GM04503 (cell line): ENCODE measurements at places on chromosomes 7 and 10.

- DNase-seq: no peak
These were observed 47.3 kb upstream of the PIP4K2A start for GRCh38 chr10:22761569-22762220.

DNA sequence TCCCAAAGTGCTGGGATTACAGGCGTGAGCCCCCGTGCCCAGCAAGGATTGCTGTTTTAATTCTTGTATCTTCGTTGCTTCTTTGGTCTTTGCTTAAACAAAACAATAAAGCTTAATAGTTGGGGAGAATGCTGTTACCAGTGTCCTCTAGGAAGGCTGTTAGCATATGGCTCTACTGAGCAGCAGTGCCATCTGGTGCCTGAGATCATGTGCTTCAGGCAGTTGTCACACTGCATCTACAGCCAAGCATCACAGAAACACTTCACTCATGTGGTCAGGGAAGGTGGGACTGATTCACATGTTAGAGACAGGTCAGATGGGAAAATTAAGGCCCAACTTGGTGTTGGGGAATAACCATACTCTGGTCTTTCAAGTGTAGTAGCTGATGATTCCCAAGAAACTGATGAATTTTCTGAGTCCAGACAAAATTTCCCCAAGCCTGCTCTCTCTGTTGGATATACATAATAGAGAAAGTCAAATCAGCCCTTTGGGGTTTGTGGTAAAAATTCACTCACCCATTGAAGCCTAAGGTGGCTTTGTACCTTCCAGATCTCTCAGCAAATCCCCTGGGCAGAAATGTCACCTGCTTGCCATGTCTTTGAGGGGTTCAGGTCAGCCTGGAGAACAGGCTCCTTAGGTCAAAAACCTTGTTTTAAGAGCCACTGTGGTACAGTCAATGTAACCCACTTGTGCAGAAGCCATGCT is 28.4 kb downstream of the UBE2D4 start:
- peak; percentile 34 for DNase-seq

DNA sequence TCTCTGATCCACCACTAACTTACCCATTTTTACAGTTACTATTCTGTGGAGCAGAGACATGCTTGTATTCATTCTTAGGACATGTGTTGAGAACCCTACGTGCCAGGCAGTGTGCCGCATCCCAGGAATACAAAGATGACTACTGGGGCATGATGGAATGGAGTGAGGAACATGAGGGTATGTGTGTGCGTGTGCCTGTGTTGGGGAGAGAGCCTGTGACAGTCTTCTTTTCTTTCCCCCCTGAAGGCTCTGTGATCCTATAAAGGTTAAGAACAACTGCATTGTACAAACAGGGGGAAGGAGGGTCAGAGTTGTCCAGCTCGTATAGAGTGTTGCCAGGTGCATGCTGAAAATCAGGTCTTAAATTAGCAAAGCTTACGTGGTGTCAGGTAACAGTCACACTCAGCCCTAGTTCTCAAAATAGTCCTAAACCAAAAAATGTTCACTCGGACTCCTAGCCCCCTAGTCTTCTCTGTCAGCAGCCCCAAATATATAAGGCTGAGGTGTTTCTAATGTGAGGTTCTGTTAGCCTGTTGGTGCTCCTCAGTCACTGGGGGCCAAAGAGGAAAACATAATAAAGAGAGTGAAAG is 161.9 kb downstream of the CELF2 start:
- no peak for DNase-seq

DNA sequence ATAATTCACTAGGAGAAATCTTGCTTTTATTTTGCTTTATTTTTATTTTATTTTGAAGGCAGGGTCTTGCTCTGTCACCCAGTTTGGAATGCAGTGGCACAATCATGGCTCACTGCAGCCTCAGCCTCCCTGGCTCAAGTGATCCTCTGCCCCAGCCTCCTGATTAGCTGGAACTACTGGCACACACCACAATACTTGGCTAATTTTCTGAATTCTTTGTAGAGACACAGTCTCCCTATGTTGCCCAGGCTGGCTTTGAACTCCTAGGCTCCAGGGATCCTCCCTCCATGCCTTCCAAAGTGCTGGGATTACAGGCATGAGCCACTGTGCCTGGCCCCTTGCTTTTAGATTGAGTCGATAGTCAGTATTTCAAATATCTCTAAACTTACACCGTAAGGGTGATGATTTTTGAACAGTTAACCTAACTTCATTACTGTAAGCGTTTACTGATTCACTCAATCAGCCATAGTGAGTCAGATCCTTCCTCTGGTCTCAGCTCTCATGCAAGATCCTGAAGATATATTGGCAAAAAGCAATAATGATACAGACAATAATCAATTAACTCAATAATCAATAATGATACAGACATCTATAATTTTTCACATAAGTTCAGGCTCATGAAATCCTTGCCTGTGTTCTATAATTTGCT is 239.5 kb downstream of the KIAA1217 start:
- DNase-seq: no peak

DNA sequence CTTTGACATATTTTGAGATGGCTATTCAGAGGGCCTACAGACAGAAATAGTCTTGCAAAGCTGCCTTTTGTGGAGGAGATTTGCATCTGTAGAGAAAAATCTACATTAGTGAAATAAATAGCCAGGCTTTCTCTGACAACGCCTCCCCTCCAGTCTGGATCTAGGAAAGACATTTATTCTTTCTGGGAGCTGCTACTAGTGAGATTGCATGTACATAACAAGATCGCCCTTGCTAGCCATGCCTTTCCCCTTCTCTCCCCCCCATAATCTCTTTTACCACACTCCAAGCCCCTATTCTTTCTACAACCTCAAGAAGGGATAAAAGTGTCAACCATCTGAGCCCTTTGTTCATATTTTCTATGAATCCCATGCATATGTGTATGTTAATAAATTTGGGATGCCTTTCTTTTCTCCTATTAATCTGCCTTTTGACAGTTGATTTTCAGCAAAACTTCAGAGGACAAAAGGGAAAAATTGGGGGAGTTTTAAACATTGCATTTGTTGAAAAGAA is 194.2 kb downstream of the SNX13 start:
- no peak for DNase-seq

GRCh38 chr10:35492386-35493195 is 112.5 kb upstream of the GJD4 start:
- DNase-seq: no peak

DNA sequence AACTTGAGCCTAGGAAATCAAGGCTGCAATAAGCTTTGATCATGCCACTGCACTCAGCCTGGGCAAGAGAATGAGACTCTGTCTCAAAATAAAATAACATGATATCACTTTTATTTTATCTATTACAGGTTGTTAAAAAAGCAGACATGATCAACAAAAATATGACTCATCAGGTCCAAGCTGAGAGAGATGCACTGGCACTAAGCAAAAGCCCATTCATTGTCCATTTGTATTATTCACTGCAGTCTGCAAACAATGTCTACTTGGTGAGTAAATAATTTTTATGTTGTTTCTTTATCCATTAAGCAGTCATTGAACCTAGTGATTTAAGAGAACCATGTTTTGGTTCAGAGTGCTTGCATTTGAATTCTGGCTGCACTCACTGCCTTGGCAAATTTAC is 3.3 kb downstream of the MASTL start:
- no peak for DNase-seq

DNA sequence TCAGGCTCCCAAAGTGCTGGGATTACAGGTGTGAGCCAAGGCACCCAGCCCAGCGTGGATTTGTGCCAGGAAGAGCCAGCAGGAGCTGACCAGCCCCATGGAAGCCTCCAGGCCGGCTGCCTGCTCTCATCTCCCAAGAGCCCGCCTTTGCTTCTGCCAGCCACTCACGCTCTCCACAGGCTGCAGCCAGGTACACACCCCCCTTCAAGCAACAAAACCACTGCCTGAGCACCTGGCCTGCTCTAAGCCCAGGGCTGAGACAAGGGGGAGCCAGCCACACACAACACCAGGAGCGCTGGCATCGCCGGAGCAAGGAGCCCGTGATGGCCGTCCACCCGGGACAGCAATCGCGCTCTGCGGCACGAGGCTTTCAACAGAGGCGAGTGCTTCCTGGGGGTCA is 34.5 kb downstream of the MAD1L1 start:
- no peak for DNase-seq

- no peak for DNase-seq
These were observed 47.8 kb downstream of the NRCAM start for GRCh38 chr7:108408296-108408991.

GRCh38 chr10:75165684-75166622 is 44.6 kb upstream of the VDAC2 start:
- no peak for DNase-seq

GRCh38 chr10:132151951-132152505 is 34.7 kb upstream of the DPYSL4 start:
- no peak for DNase-seq

DNA sequence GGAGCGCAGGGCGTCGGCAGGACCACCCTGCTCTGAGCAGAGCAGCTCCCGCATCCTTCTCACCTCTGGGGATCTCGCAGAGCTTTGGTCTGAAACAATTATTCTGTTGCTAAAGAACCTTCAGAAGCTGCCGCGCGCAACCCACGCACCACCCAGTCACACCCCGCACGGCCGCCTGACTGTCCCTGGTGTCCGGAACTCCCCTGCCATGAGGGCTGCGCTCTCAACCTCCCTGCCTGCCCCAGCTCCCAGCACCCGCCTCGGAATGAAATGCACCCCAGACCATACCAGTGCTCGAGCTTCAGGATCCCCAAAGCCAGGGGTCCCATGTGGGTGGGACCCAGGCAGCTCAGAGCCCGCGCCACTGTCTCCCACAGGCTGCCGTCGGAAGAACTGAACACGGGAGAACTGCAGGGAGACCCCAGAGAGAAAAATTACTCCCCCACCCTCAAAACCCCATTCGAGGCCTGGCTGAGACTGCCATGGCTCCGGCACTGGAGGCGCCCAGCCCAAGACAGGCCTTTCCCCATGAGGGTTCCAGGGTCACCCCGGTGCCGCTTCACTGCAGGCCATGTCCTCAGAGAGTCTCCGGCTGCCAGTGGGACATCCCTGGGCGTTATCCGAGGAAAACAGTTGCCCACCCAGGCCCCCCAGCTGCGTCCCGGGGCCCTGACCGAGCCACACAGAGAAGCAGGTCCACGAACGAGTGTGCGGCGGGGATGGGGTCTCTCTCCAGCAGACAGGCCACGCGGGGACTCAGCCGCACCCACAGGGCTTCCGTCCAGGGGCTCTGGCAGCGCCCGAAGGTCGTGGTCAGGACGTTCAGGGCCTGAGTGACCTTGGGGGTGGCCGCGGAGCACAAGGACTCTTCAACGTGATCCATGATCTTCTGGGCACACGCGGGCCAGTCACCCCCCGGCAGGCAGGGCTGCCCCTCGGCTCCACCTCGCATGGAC is 12.1 kb downstream of the BRAT1 start:
- no peak for DNase-seq
